ENCODE measurements at places on chromosomes 4 and X.

- DNase-seq, result no peak
These were observed 130.5 kb upstream of the TTC29 start for GRCh38 chr4:147076179-147076578.

- no peak for DNase-seq
These were observed 295.6 kb downstream of the SH2D1A start for GRCh38 chrX:124641737-124642491.

- no peak for DNase-seq
These were observed 151.8 kb downstream of the CCNG2 start for GRCh38 chr4:77308843-77309242.

DNA sequence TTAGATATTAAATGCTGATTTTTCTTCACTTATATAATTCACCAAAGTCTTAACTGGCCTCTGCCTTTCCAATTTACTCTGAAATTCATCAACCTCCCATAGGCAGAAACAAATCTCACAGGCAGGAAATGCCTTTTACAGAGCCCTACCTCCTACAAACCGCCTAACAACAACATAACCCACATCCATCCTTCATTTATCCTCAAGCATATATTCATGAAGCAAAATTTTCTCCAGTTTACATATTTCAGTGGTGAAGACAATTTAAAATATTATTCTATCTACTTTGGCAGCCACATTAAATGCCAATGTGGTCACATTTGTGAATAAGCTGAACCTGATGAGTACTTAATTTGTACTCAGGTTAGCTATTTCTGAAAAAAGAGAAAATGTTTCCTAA, 30.3 kb downstream of the SEPSECS start:
- DNase-seq, result no peak

GRCh38 chrX:13094374-13094773, 50.0 kb upstream of the FAM9C start:
- no peak for DNase-seq

DNA sequence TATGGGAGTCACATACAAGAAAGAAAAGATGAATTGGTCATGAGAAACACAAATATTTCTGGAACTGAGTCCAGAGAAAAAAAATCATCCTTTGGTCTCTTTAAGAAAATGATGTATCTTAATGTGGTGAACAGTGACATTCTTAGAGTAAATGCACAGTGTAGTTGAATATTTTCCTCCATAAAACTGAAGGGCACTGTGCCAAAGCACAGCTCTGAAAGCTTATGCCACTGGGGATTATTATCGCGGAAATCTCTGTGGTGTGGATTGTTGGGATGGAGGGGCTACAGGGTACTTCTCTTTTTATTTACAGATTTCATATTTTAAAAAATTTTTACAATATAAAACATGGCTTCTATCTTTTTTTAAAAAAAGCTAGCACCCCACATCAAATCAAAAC, 908.1 kb downstream of the CCSER1 start:
- no peak for DNase-seq

DNA sequence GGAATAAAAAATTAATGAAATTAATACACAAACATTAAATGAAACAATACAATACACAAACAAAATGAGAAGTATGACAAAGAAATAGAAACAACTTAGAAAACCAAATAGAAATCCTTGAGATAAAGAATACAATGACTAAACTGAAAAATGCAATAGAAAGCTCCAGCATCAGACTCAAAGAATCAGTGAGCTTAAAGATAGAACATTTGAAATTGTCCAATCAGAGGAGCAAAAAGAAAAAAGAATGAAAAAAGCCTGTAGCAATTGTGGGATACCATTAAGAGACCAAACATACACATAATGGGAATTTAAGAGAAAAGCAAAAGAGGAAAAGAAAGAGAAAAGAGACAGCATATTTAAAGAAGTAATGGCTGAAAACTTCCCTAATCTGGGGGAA, 25.7 kb downstream of the EMCN start:
- no peak for DNase-seq

GRCh38 chr4:7227008-7227407, 34.7 kb downstream of the SORCS2 start:
- DNase-seq, result peak; percentile 88

DNA sequence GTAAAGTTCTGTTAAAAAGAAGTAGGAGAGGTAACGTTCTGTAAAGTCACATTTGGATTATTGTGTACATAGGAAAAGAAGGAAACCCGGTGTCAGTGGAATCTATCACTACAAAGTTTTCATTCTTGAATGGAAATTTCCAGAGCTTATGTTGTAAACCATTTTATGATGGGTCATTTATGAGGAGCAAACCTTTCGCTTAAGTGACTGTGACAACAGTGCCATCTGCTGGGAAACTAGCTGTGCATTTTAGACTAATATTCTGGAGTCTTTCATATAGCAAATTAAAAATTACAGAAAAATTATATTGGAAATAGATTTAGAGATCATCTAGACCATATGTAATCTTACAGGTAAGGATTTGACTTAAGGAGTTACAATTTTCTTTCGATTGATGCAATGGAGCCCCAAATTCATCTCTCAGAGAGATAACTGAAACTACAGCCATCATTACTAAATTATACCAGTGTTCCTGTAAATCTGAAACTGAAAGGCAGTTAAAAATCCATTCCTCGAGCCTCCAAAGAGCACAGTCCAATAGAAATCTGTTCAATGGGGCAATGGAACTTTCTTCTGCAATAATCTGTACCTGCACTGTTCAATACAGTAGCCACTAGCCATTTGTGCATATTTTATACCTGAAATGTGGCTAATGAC, 26.9 kb downstream of the ASB9 start:
- no peak for DNase-seq

GRCh38 chrX:28205905-28206304, 224.7 kb upstream of the DCAF8L1 start:
- no peak for DNase-seq

DNA sequence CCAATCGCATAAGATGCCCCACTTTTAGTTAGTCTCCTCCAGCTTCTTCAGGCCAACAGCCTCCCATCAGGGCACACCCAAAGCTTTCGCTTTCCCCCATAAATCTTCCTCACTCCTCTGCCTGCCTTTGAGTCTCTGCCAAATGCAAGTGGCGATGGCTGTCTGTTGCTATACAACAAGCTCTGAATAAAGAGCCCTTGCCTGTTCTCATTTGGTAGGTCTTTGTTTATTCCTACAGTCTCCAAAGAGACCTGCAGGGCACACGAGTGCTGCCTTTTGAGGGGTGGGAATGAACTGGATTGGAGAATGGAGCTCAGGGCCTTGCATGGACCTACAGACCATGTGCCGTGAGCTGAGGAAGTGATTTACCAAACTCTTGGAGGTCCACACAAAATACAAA, 52.2 kb upstream of the SOD3 start:
- DNase-seq, result no peak

DNA sequence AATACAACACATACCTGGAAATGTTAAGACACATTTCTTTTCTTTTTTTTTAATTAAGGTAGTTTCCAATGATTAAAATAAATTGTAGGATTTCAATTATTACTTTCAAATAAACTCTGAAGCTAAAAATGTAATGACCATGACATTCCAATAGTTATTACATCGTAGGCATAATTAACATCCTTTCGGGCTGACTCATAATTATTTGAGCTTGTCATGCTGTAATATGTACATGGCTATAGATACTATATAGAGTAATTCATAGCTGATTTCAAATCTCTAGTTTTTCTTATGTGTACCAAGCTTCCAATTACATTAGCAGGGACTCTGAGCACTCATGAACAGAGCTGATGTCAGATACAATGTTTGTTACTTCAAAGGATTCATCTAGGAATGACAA, 125.7 kb upstream of the GABRG1 start:
- DNase-seq, result no peak

- peak; percentile 85 for DNase-seq
These were observed 53.5 kb downstream of the PLAC1 start for GRCh38 chrX:134604701-134605311.

All from DMS79 (cell line).